ENCODE measurements at places on chromosomes 2 and 18.
A peak's percentile ranks its signal among the peaks of the same experiment; 100 is the strongest.

DNA sequence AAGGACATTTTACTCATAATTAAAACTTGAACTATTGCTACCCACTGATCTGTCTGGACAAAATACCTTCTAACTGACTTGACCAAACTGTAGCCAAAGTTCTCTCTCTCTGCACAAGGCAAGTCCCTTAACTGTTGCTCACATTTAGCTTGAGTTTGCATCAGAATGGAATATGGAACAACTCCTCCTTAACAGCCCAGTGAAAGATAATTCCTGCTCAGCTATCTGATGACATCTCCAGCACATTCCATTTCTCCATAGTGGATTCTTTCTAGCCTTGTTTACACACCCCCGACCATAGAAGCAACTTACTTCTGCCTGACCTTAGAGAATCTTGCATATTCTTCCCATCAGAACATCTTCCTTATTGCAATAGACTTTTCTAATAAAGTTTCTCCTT lies 317.2 kb upstream of the CDH2 start:
- DNase-seq, result no peak

DNA sequence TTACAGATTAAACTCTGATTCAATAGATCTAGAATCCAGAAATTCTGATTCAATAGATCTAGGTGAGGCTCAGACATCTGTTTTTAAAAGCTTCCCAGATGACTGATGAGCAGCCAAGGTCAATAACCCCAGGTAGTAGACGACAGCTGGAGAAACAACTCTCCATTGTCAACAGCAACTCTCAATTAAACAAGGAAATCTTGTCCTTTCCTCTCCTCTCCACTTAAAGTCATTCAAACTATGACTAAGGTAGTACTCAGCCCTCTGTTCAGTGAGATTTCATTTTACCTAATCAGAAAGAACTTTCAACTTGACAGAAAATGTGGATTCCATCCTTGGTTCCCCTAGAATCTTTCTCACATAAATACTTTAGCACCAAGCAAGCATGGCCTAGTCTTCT lies 94.6 kb upstream of the SCG2 start:
- no peak for DNase-seq

GRCh38 chr2:71422786-71423185 lies 30.6 kb upstream of the DYSF start:
- no peak for DNase-seq

DNA sequence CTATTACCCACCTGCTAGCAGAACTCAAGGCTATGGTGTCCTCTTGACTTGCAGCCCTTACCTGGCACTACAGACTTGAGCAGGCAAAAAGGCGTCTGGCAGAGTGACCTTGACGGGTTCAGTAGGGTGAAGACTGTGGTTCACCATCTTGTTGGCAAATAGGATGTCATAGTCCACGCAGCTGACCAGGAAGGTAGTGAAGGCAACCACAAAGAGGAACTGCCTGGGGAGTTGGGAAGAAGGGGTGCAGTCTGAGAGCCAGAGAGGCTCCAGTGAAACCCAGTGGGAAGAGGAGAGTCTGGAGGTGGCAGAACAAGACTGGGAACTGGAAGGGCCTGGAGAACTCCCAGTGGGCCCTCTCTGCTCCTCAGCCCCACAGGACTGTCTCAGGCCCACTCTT lies 4.1 kb downstream of the ATG9A start:
- DNase-seq, result no peak

- DNase-seq, result no peak
Observed at GRCh38 chr18:38456253-38456652, 890.7 kb upstream of the CELF4 start.

GRCh38 chr18:48749768-48750167 lies 201.0 kb downstream of the SMAD7 start:
- no peak for DNase-seq

DNA sequence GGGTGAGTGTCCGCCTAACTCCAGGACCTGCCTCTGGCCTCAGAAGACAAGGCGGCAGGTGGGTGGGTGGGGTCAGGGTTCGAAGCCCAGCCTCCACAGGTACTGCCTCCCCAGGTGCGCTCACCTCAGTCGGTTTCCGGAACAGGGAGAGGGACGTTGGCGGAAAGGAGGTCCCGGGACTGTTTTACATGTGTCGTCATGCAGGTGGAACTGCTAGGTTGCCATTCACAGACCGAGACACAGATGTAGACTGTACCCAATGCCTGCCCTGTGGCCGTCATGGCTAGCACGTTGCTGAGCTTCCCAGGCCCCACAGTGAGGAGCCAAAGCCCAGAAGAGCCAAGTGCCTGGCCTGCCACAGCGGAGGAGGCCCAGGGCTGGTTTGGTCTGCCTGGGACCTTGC lies 284.0 kb upstream of the HS6ST1 start:
- DNase-seq, result no peak

- no peak for DNase-seq
Observed at GRCh38 chr2:161139098-161139987, 20.9 kb upstream of the TANK start.

DNA sequence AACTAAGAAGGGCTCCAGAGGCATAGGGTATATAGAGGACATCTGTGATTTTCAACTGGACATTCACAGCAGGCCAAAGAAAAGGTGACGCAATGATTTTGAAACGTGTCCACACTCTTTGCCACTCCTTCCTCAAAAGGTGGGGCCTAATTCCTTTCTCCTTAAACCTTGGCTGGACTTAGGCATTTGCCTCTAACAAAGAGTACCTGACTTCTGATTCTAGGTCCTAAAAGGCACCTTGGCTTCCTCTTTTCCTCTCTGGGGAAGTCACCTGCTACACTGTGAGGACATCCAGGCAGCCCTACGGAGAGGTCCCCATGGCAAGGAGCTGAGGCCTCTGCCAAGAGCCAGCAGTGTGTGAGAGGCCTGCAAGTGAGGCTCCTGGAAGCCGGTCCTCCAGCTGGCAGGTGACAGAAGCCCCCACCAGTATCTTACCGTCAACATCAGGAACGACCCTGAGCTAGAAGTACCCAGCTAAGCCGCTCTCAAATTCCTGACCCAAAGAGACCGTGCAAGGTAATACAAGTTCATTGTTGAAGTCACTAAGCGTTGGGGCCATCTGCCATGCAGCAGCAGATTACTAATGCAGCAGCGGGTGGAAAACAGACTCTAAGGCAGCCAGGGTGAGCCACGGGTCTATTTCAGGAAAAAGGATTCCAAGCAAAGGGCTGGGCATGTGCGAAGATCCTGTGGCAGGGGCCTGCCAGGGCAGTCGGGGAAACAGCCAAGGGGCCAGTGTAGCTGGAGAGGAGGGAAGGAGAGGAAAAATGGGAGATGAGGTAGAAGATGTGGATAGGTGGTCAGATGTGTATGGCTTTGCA lies 7.4 kb upstream of the HES6 start:
- no peak for DNase-seq

- DNase-seq, result no peak
Observed at GRCh38 chr2:2405780-2406179, 74.7 kb upstream of the MYT1L start.

DNA sequence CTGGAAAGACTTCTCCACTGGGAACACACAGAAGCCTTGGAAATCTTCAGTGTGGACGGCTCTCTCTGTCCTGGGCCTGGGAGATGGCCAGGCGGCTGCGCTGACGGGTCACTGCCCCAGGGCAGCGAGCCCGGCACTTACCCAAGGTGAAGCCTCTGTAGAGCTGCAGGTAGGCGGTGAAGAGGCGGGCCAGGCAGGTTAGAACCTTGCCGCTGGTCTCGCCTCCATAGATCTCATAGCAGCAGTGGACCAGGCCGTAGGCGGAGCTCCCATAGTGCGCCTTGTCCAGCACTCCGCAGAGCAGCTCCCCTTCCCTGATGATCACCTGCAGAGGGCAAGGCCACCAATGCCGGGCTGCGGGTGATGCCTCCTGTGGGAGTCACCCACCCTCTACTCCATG lies 53.0 kb downstream of the POLR1A start:
- no peak for DNase-seq

- DNase-seq, result no peak
Observed at GRCh38 chr2:8550937-8551621, 130.8 kb upstream of the ID2 start.

DNA sequence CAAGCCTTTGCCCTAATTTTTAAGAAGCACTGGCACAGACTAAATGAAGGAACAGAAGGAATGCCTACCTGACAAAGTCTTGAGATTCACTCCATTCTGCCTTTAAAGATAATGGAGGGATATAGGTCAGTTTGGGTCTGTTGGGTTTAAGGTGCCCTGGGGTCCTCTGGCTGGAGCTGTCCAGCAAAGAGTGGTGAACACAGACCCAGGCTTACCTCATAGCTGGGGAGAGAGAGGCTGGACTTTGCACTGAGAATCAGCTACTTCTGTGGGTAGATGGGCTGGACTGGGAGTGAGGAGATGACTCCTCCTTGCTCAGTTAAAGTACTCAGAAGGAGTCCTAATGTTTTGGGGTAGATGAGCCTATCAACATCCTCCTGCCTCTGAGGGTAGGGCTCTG lies 64.4 kb upstream of the CXCR4 start:
- DNase-seq, result no peak

DNA sequence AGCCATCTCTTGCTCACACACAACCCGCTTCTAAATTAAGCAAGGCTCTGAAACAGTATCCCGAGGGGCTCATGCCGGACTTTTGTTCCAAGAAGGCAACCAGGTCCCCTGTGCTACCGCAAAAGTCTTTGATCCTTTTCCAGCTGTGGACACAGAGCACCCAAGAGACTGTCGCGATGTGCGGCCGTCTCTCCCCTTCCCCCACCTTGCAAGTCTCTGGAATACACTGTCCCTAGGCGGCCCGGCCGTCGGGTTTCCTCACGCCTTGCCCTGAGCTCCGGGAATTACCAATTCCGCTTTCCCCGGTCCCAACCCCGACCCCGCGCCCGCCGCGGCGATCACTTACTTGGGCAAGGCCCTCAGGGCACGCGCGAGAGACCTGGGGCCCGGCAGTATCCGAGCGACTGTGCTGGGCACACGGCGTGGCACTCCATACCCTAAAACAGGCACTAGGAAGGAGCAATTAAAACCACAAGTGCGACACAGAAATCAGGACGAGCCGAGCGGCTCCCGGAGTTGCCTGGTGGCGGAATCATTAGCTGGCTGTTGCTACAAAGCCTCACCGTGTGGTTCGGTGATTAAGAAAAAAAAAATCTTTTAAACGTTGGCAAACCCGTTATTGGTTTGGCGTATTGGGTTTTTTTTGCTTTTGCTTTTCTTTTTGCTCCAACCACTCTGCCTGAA lies 2.2 kb upstream of the DLX1 start:
- DNase-seq, result peak; percentile 71

DNA sequence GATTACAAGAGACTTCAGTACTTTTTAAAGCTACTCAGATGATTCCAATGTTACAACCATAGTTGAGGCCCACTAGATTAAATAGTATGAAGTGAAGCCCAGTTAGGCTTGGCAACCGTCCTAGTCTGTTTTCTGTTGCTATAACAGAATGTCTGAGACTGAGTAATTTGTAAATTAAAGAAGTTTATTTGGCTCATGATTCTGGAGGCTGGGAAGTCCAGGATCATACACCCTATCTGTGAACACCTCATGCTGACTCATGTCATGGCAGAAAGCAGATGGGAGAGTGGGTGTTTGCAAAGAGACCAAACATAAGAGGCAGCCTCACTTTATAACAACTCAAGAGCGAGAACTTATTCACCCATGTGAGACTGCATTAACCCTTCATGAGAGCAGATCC lies 63.1 kb downstream of the CCDC150 start:
- no peak for DNase-seq

DNA sequence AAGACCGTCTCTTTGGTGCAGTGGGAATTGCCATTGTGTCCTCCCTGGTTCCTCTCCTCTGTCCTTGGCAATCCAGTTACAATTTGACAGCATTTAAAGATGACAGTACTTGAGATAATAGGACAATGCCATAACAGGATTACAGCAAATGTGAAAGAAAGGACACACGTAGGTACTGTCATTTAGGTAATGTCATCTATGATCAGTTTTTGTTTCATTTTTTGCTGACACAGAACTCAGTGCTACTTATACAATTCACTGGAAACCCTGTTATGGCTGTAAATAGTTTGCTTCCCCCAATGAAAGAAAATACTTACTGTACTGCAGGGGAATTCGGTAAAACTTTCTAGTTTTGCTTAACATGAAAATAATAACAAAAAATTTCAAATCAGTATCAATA lies 65.2 kb downstream of the BCL11A start:
- DNase-seq, result no peak

- no peak for DNase-seq
Observed at GRCh38 chr2:174552880-174553279, 44.7 kb downstream of the WIPF1 start.

DNA sequence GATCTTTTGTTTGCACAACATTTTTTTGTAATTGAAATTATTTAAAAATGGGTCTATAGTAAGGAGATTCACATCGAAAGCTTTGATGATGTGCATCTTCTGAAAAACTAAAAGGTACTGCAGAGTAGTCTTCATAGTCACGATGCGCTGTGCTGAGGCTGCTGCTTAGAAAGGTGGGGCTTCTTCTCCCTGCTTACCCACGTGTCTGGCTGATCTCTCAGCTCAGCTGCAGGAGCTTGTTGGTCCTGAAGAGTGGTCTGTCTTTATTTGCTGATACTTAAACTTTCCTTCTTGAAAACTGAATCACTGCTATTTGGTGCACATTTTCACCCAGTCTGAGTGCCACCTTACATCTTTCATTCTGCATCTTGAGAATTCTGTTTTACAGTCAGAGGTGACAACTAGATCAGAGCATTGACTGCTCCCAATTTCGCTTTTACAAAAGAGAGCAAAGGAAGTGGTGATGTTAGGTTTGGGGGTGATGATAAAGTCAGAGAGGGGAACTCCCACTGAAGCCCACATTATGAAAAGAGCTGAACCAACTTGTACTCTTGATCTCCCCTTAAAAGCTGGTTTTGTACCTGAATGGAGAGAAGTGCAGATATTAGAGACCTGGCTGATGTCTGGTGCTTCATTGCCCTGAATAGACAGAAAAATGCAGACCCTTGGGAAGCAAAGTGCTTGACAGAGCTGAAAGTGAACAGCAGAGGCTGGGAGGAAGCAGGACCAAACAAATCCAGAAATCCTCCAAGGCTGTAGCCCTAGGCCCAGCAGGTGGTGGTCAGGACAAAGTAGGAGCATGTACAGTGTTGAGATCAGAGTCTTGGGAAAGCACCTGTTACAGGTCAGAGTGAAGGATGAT lies 984.5 kb downstream of the TSN start:
- DNase-seq, result no peak

- DNase-seq, result no peak
Observed at GRCh38 chr2:101843048-101843447, 145.5 kb downstream of the MAP4K4 start.

DNA sequence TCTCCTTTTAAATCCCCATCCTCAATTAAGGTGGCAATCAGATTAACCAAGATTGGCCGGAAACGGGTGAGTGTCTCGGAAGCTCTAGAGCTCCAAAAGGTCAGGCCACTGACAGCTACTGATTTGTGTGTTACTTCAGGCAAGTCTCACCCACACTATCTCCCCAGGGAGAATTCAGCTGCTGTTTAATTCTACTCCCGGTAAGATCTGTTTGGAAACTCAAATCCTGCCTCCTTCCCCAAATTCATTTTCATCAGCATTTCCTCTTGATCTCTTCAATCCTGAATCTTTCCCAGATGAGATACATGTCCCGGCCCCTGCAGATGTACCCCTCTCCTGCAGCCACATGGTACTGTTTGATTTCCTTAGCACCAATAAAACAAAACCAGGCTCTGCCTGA lies 34.9 kb downstream of the EFR3B start:
- no peak for DNase-seq
